ENCODE measurements at places on chromosomes 6 and 20.

DNA sequence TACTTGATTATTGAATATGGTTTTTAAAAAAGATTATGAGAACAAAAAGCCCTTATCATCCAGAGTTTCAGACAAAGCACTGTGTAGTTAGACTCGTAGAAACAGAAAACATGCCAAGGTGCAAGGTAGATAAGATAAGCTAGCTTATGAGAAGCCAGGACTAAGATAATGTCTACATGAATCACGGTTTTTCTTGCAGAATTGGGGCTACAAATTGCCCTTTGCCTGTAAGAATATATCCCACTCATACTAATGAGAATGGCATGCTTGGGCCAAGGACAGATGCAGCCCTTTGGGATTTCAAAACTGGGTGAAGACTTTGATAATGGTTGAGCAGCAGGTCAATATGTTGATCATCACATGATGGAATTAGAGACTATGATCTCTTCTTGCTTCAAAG, 165.3 kb upstream of the PREP start:
- DNase-seq, result no peak

GRCh38 chr6:2911171-2911570, 8.1 kb upstream of the SERPINB9 start:
- DNase-seq, result no peak

GRCh38 chr6:127496471-127496870, 22.7 kb downstream of the MTCL3 start:
- no peak for DNase-seq

- DNase-seq, result no peak
These were observed 379.0 kb upstream of the FLRT3 start for GRCh38 chr20:14716351-14716801.

- DNase-seq, result no peak
These were observed 48.8 kb downstream of the FLRT3 start for GRCh38 chr20:14288341-14289330.

DNA sequence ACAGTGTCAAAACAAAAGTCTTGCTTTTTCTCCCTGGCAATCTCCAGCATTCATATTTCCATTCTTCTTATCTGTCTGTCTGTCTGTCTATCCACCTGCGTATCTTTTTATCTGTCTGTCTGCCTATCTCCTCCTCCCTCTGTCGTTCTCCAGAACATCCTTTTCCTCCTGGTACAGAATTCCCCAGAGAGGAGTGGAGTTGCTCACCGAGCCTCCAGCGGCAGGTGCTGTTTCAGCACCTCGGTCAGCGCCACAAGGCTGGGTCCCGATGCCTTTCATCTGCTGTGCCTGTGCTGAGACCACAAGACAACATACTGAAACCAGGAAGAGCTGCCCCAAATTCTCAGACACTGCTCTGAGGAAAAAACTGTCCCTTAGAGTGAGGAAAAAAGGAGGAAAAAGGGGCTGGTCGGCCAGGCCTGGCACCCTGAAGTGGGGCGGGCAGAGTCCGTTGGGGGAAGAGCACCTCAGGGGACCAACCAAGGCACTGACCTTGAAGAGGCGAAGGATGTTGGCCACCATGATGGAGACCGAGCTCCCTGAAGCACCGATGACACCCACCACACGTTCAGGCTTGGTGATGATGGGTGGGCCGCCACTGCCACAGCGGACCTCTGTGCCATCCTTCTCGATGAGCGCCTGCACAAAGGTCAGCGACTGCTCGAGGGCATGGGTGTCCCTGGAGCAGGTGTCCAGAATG, 13.3 kb downstream of the GRM4 start:
- peak; percentile 49 for DNase-seq

- no peak for DNase-seq
These were observed 200.3 kb downstream of the RNGTT start for GRCh38 chr6:88763160-88763559.

GRCh38 chr20:45138561-45139300, 14.5 kb upstream of the WFDC12 start:
- peak; percentile 73 for DNase-seq

DNA sequence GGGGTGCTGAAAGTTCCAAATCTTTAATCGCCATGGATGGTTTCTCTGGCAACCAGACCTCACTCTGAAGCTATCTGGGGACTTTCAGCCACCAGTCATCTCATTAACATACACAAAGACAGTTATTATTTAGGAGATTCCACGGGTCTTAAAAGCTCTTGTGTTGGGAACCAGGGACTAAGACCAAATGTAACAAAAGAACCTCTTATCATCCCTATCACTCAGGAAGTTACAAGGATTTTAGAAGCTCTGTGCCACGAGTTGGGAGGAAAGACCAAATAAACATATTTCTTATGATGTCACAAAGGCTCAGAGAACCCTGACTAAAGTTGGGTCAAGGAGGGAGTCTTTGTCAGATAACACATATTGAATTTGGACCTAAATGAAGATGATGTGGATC, 17.7 kb downstream of the GPX6 start:
- no peak for DNase-seq

DNA sequence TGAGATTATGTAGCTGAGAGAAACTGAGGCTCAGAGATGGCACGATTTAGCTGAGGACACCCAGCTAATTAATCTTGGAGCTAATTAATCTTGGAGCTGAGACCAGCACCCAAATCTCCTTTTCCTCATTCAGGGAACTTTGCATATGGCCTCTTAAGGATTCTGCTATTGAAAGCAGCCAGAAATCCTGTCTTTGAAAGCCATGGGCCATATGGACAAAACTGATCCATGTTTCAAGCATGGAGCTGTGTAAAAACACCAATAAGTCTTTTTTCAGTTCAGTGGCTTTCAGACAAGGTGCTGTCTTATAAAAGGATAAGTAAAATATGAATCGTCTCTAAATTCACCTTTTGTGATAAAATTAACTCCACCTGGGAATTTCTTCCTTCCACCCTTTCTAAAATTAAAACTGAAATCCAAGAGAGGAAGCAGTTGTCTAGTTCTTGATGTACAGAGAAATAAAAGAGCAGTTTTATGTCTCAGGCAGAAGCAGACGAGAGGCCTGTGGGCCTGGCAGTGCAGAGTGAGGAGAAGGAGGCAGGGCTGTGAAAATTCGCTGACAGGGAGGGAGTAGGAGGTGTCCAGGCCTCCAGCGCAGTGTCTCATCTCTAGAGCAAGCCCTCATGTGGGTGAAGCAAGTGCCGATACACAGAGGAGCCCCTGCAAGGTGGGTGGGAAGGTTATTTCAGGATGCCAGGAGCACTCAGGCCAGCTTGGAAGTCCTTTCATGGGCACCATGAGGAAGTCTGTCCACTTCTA, 266.9 kb downstream of the UST start:
- no peak for DNase-seq

- no peak for DNase-seq
These were observed 112.1 kb upstream of the THBS2 start for GRCh38 chr6:169365567-169366257.

DNA sequence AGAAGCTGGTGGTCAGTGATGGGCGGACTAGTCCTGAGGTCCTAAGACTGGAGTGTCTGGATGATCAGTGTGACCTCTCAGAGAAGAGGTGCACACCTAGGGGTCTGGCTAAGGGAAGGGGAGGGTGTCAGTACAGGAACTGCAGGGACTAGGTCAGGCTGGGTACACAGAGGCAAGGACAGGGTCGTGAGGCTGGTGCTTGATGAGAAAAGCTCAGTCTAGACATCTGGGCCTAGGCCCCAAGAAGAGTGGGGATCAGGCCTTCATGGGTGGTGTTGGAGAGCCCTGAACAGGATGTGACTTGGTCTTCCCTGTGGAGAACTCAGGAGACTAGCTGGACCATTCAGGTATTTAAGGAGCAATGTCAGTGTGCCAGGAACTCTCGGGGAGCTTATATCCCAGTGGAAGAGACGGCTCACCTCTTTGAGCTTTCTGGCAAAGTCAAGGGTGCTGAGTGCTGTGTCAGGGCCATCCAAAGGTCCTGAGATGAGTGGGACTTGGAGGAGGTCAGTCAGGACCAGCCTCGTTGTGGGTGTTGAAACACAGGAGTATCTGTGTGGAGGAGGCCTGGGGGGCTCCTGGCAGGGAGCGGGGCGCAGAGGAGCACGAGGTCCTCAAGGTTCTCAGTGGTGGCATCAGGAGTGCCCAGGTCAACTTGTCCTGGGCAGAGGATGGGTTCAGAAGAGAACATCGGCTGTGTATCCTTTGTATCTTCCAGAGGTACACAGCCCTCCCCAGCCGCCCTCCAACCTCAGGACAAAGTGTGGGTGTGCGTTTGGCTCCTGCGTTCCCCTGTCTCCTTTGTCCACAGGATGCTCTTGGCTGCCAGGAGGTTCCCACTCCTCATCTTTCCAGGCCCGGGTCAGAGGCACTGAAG, 13.3 kb upstream of the MYT1 start:
- DNase-seq, result no peak

GRCh38 chr6:12010635-12011275, 1.4 kb upstream of the HIVEP1 start:
- peak; percentile 79 for DNase-seq

GRCh38 chr6:157223021-157223430, 100.3 kb downstream of the TMEM242 start:
- DNase-seq, result no peak

DNA sequence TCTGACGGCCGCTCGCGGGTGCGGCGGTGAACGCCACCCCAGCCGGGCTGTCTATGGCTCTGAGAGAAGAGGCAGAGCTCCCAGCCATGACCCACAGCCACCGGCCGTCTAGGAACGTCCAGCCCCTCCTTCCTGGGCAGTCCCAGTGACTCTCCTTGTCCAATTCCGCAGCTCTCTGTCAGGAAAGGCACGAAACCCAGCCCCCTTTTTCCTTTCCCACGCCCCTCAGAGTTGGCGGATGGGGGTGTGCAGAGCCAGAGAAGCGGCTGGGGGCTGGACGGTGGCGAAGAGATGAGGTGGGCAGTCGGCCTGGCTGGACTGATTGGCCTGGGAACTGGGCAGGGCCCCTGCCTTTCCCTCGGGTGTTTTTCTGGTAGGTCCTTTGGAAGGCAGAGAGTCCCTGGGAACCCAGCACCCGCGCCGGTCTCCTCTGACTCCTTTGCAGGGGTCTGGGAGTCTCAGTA, 1.5 kb downstream of the EBF4 start:
- no peak for DNase-seq

DNA sequence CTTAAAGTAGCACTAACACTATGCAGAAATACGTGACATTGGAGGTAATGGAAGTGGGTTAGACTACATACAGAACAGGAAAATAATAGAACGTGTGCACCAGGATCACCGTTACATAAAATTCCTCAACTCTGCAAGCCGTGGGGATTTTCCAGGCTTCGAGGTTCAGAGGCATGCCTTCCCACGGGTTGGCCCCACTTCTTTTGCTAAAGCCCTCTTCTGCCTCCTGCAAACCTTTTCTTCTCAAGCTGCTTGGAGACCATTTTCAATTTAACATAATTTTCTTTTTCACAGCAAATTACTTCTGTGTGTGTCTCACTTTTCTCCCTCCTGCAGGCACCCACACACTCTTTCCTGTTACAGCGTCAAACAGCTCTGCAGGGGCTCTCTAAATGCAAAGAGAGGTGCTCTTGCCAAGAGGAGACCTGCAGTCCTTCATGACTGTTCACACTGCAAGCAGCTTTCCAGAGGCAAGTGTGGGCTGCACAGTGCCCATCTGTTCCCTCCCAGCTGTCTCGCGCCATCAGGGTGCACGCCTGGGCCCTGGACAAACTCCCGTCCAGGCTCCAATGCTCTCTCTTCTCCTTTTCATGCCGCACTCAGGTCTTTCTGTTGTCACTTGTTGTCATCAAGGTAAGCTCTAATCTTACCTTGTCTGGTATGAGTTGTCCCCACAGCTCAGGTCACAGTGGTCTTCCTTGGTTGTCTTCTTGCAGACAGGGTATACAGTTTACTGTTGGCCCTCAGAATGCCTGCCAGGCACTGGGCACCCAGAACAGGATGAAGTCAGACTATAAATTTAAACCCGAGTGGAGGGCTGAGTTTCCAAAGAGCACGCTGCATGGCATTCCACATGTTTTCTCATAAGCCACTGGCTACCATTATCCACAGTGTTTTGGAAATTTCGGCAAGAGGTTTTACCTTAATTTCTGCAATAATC, 164.8 kb upstream of the GGTLC1 start:
- no peak for DNase-seq

GRCh38 chr6:167148021-167148420, 9.8 kb downstream of the GPR31 start:
- DNase-seq, result no peak

GRCh38 chr6:52015953-52016352, 71.5 kb downstream of the PKHD1 start:
- no peak for DNase-seq

- peak; percentile 84 for DNase-seq
These were observed at the start of gene LRFN2 for GRCh38 chr6:40587240-40588069. TSS of gene LRFN2 (minus strand) at chr6:40587364.

GRCh38 chr6:44679438-44680201, 292.1 kb downstream of the CDC5L start:
- no peak for DNase-seq

DNA sequence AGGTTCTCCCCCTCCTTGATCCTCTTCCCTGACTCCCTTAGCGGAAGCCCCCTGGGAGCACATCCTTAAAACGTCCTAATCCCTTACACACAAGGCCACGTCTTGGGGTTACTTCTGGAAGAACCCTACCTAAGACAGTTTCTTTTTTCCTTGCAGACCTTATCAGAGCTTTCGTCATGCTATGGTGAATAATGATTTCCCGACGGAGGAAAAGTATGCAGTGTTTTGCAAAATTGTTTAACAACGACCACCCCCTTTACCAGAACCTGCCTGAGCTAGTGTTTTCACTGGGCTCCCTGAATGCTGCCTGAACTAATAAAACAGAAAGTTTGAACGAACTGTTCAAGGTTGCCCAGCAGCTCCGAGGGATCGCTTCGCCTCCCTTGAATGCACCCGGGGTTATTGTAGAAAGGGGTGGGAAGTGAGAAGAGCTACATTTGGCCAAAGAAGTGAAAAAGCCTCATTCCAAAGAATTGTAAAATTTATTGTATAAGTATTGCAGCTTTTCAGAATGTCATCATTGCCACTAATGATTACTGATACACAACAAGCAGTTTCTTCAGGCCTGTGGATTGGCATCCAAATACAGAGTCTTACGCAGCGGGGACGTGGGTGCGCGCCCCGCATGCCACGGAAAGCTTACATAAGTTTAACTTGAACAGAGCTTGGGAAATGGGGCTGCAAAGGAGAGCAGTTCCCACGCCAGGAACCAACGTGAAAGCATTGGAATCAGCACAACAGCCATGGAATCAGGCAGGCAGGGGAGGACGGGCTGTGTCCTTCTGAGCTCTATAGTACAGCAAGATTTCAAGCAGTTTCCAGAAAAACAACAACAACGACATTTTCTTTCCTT, 27.9 kb upstream of the ZBP1 start:
- no peak for DNase-seq

GRCh38 chr6:144543006-144543871, 258.1 kb downstream of the UTRN start:
- DNase-seq, result no peak

- DNase-seq, result peak; percentile 90
These were observed at the start of gene NCOA6 for GRCh38 chr20:34825530-34826362. TSS of gene NCOA6 (minus strand) at chr20:34825651. CDS start at chr20:34782355, 43,296 bp downstream.

Measured in activated T-cell treated with anti-CD3 and anti-CD28 coated beads, Interleukin-2, amount 50 U/mL, for 24 hours (primary cell).